ENCODE measurements at places on chromosomes 11 and 22.

GRCh38 chr22:34070051-34070450 is 149.8 kb upstream of the LARGE1 start:
- DNase-seq: no peak

DNA sequence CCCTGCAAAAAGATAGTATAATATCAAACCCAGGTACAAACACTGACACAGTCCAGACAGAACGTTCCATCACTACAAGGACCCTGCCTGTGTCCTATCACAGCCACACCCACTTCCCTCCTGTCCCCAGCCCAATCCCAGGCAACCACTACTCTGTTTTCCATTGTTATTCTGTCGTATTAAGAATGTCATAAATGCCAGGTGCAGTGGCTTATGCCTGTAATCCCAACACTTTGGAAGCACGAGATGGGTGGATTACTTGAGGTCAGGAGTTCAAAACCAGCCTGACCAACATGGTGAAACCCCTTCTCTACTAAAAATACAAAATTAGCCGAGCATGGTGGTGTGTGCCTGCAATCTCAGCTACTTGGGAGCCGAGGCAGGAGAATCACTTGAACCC is 89.0 kb downstream of the TRMU start:
- no peak for DNase-seq

- no peak for DNase-seq
Observed at GRCh38 chr11:65251476-65251875, 10.3 kb upstream of the POLA2 start.

DNA sequence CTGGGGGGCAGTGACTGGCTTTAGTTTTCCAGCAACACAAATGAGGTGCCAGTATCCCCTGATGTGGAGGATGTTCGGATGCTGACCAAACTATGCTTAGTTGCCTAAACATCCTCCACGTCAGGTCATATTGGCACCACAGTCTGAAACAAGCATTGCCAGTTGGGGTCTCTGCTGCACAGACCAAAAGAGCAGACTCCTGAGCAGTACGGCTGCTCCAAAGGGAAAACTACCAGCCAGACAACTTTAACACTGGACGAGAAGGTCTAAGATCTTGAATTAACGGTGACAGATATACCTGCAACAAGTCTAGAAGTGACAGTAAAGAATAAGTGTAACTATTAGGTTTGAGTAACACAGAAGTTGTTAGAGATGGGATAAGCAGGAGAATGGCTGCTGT is 40.5 kb upstream of the CLTCL1 start:
- no peak for DNase-seq

- peak; percentile 87 for DNase-seq
Observed at GRCh38 chr11:17760102-17761029, 25.8 kb downstream of the KCNC1 start.

- DNase-seq: no peak
Observed at GRCh38 chr22:25748140-25748539, 6.2 kb downstream of the MYO18B start.

DNA sequence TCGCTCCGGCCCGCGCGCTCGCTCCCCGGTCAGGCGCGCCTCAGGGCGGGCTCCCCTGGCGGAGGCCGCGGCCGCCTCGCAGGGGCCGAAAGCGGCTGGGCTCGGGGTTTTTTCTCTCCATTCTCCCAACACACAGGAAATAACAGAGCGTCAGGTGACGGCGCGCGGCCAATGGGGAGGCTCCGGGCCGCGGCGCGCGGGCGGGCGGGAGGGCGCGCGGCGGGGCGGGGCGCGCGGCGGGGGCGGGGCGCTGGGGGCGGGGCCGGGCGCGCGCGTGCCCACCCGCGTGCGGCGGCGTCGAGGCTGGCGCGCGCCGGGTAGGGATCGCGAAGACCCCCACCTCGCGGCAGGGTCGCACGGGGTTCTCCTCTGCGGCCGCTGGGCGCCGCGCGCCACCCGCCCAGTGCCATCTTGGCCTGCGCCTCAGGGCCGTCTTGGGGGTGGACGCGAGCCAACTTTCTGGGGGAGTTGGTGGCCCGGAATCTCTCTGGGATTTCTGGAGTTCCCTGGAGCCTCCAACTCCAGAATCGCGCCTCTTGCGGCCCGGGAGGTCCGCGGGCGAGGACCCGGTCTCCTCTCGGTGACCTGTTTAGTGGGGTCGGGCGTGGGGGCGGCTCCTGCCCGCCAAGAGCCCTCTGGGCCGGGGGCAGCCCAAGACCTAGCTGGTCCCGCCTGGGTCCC is at the start of gene TCF20:
Gene TCF20, minus strand, starts transcription at position 144 of the 681 bp plus-strand sequence. CDS start 55,348 bp downstream, outside the sequence.
- peak; percentile 73 for DNase-seq

- no peak for DNase-seq
Observed at GRCh38 chr22:30337461-30337778, 10.7 kb upstream of the TBC1D10A start.

- no peak for DNase-seq
Observed at GRCh38 chr11:125394296-125394695, 101.8 kb downstream of the FEZ1 start.

GRCh38 chr11:68454767-68455166 is 5.8 kb upstream of the PPP6R3 start:
- DNase-seq: no peak

DNA sequence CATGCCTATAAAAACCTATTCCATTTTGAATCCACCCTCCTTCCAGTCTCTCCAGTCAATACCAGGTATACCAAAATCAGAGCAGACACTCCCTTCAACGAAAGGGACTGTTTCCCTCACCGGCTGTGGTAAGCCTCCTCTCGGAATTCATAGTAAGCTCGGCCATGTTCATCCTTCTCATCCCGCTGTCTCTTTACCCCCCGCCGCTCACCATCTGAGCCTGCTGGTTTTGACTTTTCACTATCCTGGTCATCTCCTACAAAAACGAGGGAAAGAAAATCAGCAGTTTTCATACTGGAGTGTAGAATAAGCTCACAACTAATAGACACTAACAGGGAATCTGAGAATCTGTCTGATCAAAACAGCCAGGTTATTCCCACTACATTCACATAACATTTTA is 3.1 kb downstream of the HNRNPUL2 start:
- no peak for DNase-seq

DNA sequence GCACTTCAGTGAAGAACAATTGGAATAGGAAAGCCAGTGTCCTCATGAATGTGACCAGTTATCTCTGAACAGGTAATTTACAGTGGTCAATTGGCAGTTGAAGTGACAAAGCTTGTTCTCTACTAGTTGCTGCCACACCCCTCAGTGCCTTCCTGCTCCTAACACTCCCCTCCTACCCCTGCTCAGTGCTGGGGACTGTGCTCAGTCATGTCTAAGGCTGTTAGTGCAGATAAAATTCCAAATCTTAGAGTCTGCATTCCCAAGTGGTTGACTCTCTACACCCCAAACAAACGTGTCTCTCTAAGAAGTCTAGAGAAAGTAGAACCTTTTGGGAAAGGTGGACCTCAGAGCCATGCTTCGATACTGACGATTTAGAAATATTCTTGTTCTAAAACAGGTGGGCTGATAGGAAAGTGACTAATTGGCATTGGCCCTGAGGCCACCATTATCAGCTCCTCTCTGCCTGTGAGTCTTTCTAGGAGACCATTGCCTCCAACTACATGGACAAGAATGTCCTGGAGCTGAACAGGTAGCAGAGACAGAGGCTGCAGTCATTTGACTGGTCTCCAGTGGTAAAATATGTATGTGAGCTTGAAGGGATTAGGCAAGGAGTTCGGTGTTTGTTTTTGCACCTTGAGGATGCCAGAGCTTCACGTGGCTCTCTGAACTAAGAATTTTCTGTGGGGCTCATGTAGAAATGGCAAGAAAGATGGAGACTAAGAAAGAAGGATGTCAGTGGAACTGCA is 22.1 kb upstream of the NNMT start:
- no peak for DNase-seq

GRCh38 chr11:100686476-100687053 is 523 bp upstream of the ARHGAP42 start:
- DNase-seq: no peak

DNA sequence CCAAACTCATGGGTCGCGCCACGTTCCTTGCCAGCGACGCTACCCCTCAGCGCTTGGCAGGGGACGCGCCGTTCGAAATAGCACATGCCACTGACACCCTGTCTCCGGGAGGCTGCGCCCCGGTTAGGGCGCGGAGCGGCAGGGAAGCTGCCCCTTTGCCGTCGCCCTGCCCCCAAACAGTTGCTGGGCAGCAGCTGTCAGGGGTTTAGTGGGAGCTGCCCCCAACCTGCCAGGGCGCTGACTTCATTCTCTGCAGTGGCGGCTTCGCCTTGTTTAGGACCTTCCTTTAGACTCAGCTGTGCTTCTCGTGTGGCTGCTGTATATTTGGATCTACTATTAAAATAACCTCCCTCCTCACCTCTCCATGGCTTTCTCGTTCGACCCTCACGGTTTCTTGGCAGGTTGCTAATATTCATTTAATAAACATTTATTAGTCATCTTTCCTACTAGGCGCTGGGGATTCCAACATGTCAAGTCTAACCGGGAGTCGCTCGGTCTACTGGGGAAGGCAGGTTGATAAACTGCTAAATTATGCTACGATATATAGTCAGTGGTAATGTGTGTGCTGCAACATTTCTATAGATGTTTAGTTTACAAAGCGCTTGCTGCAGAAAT is 782 bp downstream of the TMEM109 start:
- no peak for DNase-seq

GRCh38 chr11:10895285-10895684 is 37.4 kb upstream of the ZBED5 start:
- no peak for DNase-seq

GRCh38 chr11:111447112-111447471 is 65.1 kb downstream of the BTG4 start:
- no peak for DNase-seq

- DNase-seq: no peak
Observed at GRCh38 chr11:92707173-92707619, 262.3 kb upstream of the MTNR1B start.

DNA sequence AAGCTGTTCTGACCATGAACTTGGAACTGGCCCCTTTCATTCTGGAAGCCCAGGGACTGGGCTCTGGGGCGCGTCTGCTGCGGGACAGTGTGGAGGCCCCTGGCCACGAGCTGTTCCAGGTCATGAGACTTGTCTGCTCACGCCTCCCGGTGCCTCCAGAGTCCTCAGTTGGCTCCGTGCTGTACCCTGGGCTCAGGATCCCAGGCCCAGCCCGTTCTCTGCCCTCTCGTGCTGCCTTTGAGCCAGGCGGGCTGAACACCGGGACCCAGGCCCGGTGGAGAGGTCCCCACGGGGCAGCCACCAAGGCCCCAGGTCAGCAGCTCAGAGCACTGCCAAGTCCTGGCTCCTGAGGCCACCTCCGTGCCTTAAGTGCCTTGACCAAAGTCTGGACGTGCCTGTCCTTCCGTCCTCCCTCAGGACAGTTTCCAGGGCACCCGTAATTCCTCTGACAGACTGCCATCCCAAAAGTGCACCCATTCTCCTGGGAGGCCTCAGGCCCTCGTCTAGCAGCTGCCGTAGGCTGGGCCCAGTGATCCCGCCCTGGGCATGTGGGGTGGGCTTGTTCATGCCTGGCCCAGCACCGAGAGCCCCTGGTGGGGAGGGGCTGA is 36.3 kb upstream of the PPARA start:
- DNase-seq: no peak

GRCh38 chr11:69427337-69427736 is 54.1 kb upstream of the LINC01488 start:
- DNase-seq: no peak

DNA sequence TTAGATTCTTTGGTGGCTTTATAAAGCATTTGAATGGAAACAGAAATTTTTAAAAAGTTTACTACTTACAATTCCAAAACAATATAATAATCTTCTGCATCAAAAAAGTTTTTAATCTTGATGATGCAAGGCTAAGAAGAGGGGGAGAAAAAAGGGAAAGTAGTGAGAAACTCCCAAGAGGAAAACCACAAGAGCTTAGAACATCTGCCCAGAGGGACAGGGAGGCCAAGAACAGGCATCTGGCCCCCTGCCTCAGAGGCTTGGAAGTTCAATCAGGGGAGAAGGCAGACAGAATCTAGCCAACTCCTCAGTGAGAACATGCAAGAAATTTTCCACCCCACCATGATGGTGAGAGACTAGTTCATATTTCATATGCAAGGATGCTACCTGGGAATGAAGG is 23.8 kb upstream of the TTC28 start:
- DNase-seq: no peak

DNA sequence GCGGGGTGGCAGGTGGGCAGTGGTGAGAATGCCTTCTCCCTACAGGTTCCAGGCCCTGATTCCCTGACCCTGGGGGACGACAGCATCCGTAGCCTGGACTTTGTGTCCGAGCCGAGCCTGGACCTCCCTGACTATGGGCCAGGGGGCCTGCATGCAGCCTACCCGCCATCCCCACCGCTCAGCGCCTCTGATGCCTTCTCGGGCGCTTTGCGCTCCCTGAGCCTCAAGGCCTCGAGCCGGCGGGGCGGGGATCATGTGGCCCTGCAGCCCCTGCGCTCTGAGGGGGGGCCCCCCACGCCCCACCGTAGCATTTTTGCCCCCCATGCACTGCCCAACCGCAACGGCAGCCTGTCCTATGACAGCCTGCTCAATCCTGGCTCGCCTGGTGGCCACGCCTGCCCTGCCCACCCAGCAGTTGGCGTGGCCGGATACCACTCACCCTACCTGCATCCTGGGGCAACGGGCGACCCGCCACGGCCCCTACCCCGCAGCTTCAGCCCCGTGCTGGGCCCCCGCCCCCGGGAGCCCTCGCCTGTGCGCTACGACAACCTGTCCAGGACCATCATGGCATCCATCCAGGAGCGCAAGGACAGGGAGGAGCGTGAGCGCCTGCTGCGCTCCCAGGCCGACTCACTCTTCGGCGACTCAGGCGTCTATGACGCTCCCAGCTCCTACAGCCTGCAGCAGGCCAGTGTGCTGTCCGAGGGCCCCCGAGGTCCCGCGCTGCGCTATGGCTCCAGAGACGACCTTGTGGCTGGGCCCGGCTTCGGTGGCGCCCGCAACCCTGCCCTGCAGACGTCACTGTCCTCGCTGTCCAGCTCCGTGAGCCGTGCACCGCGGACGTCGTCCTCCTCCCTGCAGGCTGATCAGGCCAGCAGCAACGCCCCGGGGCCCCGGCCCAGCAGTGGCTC is 7.9 kb downstream of the CCDC188 start:
- no peak for DNase-seq

GRCh38 chr11:65650547-65651338 is 12.0 kb downstream of the RELA start:
- DNase-seq: no peak

- DNase-seq: no peak
Observed at GRCh38 chr22:32475468-32476010, 928 bp downstream of the FBXO7 start.

DNA sequence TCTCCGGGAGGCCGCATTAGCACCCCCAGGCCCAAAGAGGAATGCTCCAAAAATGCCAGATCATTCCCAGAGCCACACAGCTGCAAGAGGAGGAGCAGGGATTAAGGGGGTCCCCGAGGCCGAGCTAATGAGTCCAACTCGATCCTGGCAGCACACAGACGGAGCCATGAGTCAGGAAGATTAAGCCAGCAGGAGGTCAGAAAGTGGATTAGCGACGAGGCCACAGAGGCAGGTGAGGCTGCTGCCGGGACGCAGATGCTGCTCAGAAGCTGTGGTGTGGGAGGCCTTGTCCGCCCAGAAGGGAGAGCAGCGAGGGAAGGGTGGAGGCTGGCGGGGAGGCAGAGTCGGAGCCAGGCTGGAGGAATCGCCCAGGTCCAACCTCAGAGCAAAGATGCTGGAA is 120.5 kb downstream of the SHANK2 start:
- no peak for DNase-seq

GRCh38 chr11:28232649-28233048 is 124.5 kb downstream of the METTL15 start:
- DNase-seq: no peak
